ENCODE measurements at places on chromosomes 4 and X.
A peak's percentile ranks its signal among the peaks of the same experiment; 100 is the strongest.

DNA sequence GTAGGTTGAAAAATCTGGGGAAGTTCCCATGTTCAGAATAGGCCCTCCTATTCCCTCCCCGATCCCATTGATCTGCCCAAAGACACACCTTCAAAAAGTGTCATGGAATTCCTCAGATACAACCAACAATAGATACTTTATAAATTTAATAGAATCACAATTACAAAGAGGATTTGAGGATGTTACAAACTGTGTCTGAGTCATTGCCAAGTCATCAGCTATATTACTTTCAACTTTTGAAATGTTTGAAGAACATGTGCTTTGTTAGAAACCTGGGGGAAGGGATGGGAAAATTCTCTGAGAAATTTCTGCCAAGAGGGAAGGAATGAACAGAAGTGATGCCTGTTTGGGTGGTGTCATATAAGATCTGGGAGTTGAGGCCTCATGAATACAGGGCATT, 46.7 kb downstream of the KCNIP4 start:
- DNase-seq: no peak

GRCh38 chr4:85210353-85210752, 243.9 kb upstream of the WDFY3 start:
- no peak for DNase-seq

DNA sequence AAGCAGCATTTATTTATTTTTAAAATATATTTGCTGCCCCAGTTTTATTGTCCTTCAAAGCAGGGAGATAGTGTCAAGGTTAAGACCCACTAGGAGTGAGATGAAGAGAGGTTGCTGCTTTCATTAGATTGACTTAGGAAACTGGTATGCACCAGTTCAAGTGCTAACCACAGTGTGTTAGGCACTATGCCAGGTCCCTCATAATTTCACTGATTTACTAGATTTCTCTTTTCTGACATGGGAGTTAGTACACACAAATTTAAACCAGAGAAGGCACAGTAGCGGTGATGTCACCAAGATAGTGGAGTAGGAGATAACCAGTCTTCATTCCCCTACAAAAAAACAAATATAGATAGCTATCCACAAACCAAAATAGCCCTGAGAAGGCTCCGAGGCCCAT, 14.3 kb downstream of the RRAGB start:
- no peak for DNase-seq

DNA sequence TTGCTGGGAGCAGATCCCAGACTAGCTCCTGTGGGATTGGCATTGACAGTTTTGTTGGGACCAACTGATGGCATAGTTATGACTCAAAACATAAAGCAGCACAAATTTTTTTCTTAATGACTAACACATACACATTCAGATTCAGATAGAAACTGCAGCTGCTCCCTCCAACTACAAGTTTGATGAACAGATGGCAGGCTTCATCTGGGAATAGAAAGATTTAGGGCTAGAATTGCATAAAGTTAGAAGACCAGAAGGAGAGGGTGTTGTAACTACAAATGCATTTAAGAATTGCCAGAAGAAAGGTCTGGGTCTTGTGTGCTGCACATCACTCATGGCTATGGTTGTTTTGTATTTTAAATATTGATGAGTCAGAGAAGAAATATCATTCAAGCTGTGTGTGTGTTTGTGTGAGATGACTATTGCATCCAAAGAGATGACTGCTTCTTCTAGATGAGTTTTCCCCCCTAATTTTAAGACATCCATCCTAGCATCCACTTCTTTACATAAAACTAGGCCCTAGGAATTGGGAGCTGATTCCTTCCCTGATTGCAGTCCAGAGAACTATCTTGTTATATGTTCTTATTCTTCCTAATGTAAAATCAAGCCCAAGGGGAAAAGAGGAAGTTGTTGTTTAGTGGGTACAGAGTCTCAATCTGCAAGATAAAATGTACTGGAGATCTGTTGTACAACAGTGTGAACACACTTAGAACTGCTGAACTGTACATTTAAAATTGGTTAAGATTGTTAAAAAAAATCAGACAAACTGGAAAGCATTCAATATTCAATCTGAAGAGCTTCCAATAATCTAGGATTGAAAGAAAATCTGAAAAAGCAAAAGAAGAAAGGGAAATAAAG, 175.1 kb downstream of the PARM1 start:
- no peak for DNase-seq

GRCh38 chrX:1420371-1420770, 28.5 kb upstream of the SLC25A6 start:
- no peak for DNase-seq

- no peak for DNase-seq
Measured at GRCh38 chrX:153780678-153781427, at the start of gene SRPK3. Gene SRPK3, plus strand, starts transcription at chrX:153781041. Its CDS starts 46 bp downstream, at chrX:153781087.

- DNase-seq: peak; percentile 15
Measured at GRCh38 chrX:97616883-97617530, 733.3 kb downstream of the RPA4 start.

- DNase-seq: no peak
Measured at GRCh38 chr4:43089730-43090129, 197.2 kb downstream of the GRXCR1 start.

GRCh38 chrX:111262086-111262485, 8.2 kb downstream of the CAPN6 start:
- DNase-seq: no peak

- no peak for DNase-seq
Measured at GRCh38 chr4:45636175-45636574, 487.7 kb downstream of the GABRG1 start.

- no peak for DNase-seq
Measured at GRCh38 chr4:47505147-47505546, 20.1 kb downstream of the ATP10D start.

GRCh38 chr4:157226035-157226434, 5.5 kb downstream of the GRIA2 start:
- no peak for DNase-seq

DNA sequence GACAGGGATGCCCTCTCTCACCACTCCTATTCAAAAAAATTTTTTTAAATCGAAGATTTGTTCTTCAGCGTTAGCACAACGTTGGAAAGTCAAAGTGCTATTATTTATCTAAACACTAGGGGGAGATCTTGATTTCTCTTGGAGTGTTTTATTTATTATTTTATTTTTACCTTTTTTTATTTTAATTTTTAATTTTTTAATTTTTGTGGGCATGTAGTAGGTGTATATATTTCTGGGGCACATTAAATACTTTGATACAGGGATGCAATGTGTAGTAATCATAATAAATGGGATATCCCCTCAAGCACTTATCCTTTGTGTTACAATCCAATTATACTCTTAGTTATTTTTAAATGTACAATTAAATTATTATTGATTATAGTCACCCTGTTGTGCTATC, 37.4 kb upstream of the SLC10A4 start:
- no peak for DNase-seq

GRCh38 chr4:48694824-48695223, 85.3 kb downstream of the FRYL start:
- no peak for DNase-seq

- no peak for DNase-seq
Measured at GRCh38 chr4:86771141-86771540, 78.0 kb downstream of the SLC10A6 start.

- DNase-seq: no peak
Measured at GRCh38 chrX:35625714-35626113, 172.4 kb upstream of the MAGEB16 start.

DNA sequence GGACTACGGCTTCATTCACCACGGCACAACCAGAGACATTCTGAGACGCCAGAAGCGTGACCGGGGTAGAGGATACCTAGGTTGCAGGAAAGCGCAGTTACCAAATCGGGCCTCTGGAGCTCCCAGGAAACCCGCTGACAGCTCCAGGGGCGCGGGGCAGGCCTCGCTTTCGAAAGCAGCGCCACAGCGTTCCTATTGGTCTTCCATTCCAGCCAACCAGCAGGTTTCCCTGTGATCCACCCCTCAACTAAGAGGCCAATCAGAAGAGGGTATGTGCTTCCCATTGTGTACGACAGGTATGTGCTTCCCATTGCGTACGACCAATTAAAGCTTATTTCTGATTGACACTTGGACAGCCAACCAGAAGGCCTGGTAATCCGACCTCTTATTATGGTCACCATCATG, 14.9 kb downstream of the SNX12 start:
- DNase-seq: peak; percentile 35

DNA sequence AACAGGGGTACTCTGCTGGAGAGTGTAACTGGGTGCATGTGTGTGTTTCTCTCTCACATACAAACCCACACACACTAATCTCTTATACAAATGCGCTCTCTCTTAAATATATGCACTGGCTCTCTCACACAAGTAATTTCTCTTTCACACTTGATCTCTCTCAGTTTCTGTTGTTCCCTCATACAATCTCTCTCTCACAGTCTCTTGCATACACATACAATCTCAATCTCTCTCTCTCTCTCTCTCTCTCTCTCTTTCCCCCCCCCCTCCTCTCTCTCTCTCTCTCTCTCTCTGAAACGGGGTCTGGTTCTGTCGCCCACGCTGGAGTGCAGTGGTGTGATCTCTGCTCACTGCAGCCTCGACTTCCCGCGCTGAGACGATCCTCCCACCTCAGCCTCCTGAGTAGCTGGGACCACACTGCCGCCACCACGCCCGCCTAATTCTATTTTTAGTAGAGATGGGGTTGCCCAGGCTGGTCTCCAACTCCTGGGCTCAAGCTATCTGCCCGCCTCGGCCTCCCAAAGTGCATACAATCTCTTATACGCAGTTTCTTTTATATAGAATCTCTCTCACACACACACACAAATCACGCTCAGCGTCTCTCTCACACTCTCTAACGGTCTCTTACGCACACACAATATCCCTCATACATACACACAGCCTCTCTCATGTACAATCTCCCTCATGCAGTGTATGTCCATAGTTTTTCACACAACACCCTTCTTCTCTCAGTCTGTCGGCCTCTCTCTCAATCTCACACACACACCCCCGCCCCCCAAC, 518 bp upstream of the FAM241A start:
- DNase-seq: no peak

- peak; percentile 28 for DNase-seq
Measured at GRCh38 chrX:49309401-49309981, 6.0 kb downstream of the GAGE10 start.

Measured in thymus (tissue), 14 donors.